ENCODE measurements at places on chromosomes 4 and X. TPM values are rescaled to one million over a fixed set of nuclear protein-coding genes. Genes with fewer than 3 reads are reported as not detected.

The GLOD5 gene
- total RNA-seq = not detected

The IL1RAPL2 gene
- not detected for total RNA-seq

The SMARCA1 gene
- total RNA-seq = not detected

The ATP8A1 gene
- total RNA-seq = 31.3 TPM

The ADRA2C gene
- total RNA-seq = not detected

The SATL1 gene
- total RNA-seq = not detected

The CT45A2 gene
- not detected for total RNA-seq

The CCDC110 gene
- not detected for total RNA-seq

The AWAT2 gene
- total RNA-seq = not detected

The MSMO1 gene
- total RNA-seq = 56.7 TPM

The RHOXF2B gene
- not detected for total RNA-seq

The KLKB1 gene
- 0.14 TPM for total RNA-seq

The PPEF1 gene
- not detected for total RNA-seq

The EXOC1L gene
- total RNA-seq = not detected

The SPOCK3 gene
- not detected for total RNA-seq

The TMEM154 gene
- total RNA-seq = 23.9 TPM

The FTSJ1 gene
- 75.4 TPM for total RNA-seq

The TEX11 gene
- 0.16 TPM for total RNA-seq

The ANAPC10 gene
- 28.5 TPM for total RNA-seq

The CORIN gene
- not detected for total RNA-seq

The GAGE2A gene
- total RNA-seq = not detected

The TMEM144 gene
- not detected for total RNA-seq

The TRIM60 gene
- total RNA-seq = not detected

The SLC10A4 gene
- not detected for total RNA-seq

The UBE2K gene
- total RNA-seq = 75.4 TPM

The XK gene
- total RNA-seq = 0.14 TPM

The ARX gene
- not detected for total RNA-seq

The PDE6B gene
- total RNA-seq = 10.0 TPM

The UGT2B17 gene
- total RNA-seq = not detected

The DMP1 gene
- not detected for total RNA-seq

The ZMAT1 gene
- 1.6 TPM for total RNA-seq

The RBMXL3 gene
- total RNA-seq = not detected

The P2RY8 gene
- 109 TPM for total RNA-seq

The EMCN gene
- total RNA-seq = not detected

The TMEM164 gene
- 15.9 TPM for total RNA-seq

The CLTRN gene
- not detected for total RNA-seq

The ANOS1 gene
- total RNA-seq = not detected
